Fibroblast of skin of left biceps (primary cell): ENCODE measurements at places on chromosomes 6 and 20.

GRCh38 chr6:84282550-84282949, 55.1 kb upstream of the CEP162 start:
- DNase-seq: no peak

- DNase-seq: no peak
Observed at GRCh38 chr6:38234934-38235682, 404.6 kb downstream of the BTBD9 start.

- DNase-seq: no peak
Observed at GRCh38 chr20:8662433-8662954, 406.4 kb upstream of the PLCB4 start.

GRCh38 chr6:32439602-32440214, at the start of gene HLA-DRA:
HLA-DRA (plus strand) TSS chr6:32439887; CDS start chr6:32439951, 64 bp downstream.
- DNase-seq: no peak

DNA sequence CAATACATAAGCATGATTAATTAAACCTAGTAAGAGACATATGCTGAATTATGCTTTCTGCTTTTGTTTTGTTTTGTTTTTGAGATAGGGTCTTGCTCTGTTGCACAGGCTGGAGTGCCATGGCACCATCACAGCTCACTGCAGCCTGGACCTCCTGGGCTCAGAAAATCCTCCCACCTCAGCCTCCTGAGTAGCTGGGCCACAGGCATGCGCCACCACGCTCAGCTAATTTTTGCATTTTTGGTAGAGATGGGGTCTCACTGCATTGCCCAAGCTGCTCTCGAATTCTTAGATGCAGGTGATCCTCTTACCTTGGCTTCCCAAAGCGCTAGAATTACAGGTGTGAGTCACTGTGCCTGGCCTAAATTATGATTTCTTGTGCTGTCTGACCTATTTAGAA, 3.8 kb downstream of the XPO5 start:
- no peak for DNase-seq

GRCh38 chr6:16689788-16690607, 71.3 kb downstream of the ATXN1 start:
- DNase-seq: no peak

DNA sequence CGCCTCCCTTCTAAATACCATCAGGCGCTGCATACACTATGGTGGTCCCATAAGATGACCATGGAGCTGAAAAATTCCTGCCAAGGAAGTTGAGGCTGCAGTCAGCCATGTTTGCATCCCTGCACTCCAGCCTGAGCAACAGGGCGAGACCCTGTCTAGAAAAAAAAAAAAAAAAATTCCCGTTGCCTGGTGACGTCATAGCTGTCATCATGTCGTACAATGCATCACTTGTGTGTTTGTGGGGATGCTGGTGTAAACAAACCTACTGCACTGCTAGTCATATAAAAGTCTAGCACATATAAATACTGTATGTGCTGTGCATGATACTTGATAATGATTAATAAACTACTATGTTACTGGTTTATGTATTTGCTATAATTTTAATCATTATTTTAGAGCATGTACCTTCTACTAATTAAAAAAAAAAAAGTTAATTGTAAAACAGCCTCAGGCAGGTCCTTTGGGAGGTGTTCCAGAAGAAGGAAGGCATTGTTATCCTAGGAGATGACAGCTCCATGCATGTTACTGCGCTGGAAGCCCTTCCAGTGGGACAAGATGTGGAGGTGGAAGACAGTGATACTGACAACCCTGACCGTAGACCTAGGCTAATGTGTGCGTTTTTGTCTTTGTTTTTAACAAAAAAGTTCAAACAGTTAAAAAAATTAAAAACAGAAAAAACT, 132.6 kb downstream of the BANF2 start:
- no peak for DNase-seq

DNA sequence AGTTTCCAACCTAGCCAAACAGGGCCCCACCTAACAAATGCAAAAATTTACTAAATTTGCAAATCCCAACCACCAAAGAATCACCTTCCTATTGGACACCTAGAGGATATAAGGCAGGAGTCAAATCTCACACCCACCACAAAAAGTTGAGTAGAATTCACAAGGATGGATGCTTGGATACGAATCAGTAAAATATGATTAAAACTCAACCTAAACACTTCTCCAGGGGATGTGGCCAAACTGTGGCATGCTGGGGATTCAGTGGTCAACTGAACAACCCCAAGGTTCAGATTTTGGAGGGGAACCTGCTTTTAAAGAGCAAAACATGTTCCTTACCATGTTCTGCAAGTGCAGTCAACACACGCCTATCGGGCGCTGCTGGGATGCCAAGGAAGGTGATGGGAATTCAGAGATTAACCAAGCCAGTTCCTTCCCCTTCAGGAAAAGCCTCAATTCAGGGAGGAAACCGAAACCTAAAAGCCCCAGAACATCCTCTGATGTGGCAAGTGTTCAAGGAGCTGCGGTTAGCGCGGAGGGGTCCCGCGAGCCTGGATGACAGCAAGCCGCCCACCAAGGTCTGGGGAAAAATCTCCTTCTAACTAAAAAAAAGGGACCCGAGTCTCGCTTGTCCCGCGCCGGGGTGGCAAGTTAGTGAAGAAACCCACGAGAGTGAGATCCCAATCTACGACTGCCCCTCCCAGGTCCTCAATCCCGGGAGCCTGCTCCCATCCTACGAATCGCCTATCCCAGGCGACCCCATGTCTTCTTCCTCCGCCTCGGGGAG, 902 bp downstream of the SAMHD1 start:
- no peak for DNase-seq
